ENCODE measurements at places on chromosomes 5 and 9.

DNA sequence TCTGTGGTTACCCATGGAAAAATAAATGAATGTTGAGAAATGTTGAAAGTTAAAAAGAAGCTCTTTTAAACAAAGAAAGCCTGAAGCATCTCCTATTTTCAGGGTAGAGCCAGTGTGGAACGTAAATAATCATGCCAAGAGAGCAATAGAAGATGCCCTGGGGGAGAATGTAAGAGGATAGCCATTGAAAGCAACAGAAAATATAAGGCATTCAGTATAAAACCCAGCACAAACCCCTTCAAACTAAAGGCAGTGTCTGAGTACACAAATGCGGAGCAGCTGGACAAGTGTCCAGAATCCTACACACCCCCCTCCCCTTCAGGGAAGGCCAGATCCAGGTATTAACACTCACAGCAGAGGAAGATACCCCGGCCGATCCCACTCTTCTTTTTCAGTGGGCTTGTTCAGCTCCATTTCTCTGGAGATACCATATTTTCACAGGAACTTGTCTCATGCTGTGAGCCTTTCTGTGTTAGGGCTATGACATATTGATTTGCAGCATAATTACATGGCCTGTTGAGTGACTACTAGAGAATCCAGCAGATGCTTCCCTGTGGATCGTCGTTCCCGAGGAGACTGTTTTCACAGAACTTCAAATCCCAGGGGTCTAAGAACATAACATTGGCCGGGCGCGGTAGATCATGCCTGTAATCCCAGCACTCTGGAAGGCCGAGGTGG lies 101.2 kb downstream of the PLK2 start:
- no peak for DNase-seq

GRCh38 chr5:140346348-140347221 lies at the start of gene HBEGF:
HBEGF (minus strand) TSS chr5:140346603; CDS start chr5:140346328, 275 bp downstream.
- no peak for DNase-seq

DNA sequence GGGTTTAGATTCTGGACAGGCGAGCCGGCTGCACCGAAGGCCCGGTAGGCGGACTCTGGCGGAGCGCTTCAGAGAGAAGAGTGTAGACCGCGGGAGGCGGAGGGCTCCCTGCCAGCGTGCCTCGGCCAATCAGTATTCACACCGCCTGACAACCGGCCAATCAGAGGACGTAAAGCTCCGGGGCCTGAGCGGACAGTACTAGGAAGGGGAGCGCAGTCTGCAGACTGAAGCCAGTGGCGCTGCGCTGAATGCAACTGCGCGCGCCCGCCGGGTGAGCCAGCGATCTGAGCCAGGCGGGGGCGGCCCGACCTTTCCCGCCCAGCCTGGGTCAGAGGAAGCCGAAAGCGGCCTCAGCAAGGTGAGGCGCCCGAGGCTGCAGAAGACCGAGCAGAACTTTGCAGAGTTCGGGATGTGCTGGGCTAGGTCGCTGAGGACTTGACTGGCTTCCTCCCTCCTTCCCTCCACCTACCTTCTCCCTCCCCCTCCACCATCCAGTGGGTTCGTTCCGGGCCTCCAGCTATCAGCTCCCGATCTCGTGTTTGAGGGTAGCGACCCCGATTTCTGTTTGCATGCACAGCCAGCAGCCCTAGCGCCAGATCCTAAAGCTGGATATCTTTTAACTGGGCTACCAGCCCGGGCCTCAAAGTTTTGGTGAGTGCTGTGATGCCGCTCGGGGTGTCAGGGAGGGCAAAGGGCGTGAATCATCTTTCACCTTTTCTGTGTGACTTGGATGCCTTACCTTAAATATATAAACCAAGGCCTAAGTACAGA lies at the start of gene DMRT2:
DMRT2 (plus strand) TSS at position 233 of the 771 bp plus-strand sequence. CDS start 1,257 bp downstream, outside the sequence.
- no peak for DNase-seq

DNA sequence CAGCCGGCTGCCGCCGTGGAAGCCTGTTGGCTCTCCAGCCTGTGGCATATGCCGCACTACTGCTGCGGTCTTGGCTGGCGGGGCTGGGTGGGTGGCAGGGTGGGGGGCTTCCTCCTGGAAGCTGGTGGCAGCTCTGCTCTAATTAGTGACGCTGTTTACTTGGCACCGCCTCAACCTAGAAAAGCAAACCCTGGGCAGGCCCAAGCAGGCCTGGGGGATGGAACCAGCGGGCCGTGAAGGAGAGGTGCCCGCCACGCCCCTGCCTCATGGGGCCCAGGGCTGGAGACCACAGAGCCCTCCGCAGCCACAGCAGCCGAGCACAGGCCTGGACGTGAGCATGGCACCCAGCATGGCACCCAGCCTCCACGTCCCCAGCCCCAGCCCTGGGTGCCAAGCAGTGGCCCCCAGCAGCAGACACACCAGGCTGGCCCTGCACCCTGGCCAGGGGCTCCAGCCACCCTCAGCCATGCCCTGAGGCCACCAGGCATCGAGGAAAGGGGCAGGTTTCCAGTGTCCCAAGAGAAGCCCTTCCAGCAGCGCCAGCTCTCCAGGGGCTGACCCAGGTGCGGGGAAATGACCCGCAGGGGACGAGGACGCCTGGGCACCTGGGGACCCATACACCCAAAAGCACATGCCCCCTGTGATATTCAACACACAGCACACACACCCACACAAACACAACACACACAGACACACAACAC lies 5.4 kb upstream of the CCDC187 start:
- DNase-seq, result no peak

DNA sequence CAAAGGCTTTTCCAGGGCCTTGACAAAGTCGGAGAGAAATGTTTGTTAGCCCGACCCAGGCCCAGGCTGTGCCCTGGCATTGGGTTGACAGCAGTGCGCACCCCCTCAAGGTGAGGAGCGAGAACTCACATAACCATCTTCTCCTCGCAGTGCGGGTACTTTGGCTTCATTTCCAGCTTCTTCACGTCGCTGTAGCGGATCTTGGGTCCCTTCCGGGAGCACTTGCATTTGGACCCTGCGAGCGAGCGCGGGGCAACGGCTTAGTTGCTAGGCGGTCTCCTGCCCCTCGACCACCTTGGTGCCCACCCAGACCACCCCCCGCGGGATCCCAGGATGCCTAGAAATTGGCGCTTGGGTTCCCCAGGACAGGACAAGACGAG lies 496 bp downstream of the CXCL14 start:
- DNase-seq, result no peak

DNA sequence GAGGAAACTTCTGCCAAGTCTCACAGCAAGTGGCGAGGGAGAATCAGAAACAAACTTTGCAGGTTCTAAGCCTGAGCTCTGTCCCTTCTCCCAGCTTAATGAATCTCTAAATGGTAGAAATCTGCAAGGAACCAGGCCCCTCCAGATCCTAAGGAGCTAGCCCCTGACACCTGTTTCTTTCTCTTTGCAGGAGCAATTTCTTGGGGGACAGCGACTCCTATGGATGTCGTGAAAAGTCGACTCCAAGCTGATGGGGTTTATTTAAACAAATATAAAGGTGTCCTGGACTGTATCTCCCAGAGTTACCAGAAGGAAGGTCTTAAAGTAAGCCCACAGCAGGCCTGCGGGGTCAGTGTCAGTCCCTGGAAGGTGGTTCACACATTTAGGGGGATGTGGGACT lies 21.8 kb downstream of the IL9 start:
- DNase-seq, result no peak

DNA sequence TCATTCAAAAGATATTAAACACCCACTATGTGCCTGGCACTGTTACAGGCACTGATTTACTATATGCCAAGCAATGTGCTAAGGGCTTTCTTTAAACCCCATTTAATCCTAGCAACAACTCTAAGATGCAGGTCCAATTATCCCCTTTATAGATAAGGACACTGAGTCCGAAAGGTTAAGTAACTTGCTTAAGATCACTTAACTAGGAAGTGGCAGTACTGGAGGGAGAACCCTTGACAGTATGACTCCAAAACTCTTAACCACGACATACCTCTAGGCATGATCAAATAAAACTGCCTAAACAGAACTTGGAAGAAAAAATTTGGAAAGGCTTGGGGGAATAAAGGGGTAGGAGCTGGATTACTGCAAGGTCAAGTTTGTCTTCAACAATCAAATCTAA lies 1.7 kb downstream of the RAB14 start:
- DNase-seq, result no peak

- DNase-seq, result no peak
These were observed 84.2 kb downstream of the ZNF608 start for GRCh38 chr5:124662181-124662781.

DNA sequence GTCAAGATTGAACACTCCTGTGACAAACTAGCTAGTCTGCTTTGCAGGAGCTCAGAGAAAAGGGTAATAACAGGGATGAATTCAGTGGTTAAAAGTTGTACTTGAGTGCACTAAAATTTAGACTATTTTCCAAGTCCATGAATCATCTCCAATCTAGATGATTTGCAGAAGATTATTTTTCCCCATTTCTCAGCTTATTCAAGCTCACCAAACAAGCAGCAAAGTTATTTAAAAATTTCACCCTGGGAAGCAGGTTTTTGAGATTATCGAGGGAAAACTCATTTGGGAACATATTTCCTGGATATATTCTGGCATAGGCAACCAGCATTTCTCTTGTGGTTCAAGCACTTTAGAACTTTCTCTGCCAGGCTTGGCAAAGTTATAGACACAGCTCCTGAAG lies 311.4 kb downstream of the TLE1 start:
- DNase-seq, result no peak

Data from AG04449 (cell line).